ENCODE measurements at places on chromosomes 6 and 20. TPM values are rescaled to one million over a fixed set of nuclear protein-coding genes. Genes with fewer than 3 reads are reported as not detected.
A peak's percentile ranks its signal among the peaks of the same experiment; 100 is the strongest.

GRCh38 chr20:8842525-8842924, 226.4 kb upstream of the PLCB4 start:
- no peak for DNase-seq

DNA sequence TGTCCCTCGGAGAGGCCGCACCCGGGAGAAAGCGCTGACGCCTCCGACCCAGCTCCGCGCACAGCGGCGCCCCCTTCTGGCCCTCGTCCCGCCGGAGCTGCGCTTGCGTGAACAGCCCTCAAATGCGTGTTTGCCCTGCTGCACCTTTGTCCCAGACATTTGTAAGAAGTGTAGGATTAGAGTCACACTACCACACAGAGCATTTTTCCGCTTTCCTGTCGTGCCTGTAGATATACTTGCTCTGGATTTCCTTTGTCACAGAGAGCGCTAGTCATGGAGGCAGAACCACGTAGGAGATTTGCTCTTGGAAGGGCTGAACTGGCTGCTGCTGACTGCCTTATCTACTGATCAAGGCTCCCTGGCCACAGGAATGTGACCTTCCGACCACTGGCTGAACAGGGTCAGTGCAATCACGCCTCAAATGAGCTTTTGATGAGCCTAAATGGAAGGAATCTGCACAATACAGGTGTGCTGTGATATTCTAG, 62.3 kb downstream of the PAX1 start:
- peak; percentile 71 for DNase-seq

- DNase-seq, result no peak
Measured at GRCh38 chr20:14444106-14444505, 106.7 kb upstream of the FLRT3 start.

DNA sequence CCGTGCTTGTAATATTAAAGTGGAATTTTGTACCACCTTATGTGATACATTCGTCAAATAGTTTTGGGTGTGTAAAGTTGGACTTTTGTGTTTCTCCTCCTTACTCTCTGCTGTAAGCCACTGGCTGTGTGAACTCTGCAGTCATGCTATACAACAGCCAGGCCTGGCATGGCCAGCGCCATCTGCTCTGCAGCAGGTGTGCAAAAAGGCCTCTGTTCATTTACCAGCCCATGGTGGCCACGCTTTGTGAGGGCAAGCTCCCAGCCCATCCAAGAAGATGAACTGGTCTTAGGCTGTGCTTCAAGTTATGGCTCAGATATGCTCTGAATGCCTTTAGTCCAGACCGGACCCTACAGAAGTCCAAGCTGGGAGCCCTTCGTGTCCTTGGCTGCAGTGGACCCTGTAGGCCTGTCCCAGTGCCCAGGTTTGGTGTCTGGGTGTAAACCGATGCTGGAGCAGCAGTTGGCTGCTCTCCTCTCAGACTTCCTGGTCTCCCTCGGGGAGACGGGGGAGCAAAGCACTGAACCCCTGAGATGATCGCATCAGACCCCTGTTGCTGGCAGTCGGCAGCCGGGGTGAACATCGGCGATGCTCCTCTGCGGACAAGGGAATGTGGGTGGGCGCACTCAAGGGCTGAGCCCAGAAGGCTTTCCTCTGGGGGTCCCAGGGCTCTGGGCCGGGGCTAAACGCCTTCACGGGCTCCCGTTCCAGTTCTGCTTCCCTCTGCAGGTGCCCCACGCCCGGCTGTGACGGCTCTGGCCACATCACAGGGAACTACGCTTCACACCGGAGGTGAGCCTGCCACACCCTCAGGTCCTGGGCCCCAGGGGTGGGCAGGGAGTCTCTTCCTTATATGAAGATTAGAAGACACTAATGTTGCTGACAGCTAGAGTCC, 28.6 kb upstream of the PCMTD2 start:
- no peak for DNase-seq

DNA sequence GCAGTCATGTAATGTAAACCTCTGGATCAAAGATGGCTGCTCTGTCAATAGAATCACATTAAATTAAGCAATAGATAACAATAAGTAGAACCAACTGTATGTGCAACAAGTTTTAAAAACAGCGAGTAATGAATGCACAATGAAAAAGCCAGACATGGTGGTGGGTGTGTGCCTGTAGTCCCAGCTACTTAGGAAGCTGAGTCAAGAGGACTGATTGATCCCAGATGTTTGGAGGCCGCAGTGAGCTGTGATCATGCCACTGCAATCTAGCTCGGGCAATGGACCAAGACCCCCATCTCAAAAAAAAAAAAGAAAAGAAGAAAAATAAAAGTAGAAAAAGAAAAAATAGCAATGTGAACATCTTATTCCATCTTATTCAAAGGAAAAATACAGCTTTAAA, 558.7 kb upstream of the MMS22L start:
- DNase-seq, result peak; percentile 29

The RAET1E gene
- total RNA-seq, result 1.4 TPM

GRCh38 chr6:104506429-104506828, 353.3 kb downstream of the HACE1 start:
- DNase-seq, result no peak

The TGM3 gene
- total RNA-seq, result not detected

The CST4 gene
- not detected for total RNA-seq

DNA sequence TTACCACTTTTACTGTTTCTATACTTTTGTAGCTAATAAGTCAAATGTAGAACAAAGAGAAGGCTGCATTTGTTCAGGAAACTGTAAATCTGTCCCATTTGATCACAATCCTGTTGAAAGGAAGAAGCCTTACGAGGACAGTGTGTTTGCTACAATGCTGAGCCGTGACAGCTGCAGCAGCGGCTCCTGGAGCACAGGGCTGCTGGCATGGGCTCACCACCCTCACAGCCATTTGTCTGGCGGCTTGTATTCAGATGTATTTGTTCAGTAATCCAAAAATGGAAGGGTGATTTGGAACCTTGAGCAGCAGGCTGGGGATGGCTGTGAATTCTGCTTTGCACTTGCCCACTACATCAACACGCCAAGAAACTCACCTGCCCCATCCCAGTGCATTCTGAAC, 5.7 kb downstream of the TUBB2A start:
- no peak for DNase-seq

- DNase-seq, result no peak
Measured at GRCh38 chr20:7693761-7694160, 246.5 kb downstream of the HAO1 start.

GRCh38 chr6:22706651-22707050, 137.3 kb downstream of the HDGFL1 start:
- DNase-seq, result no peak

The GSTA4 gene
- 17.4 TPM for total RNA-seq

GRCh38 chr6:147000545-147001488, 203.4 kb upstream of the STXBP5 start:
- peak; percentile 56 for DNase-seq

DNA sequence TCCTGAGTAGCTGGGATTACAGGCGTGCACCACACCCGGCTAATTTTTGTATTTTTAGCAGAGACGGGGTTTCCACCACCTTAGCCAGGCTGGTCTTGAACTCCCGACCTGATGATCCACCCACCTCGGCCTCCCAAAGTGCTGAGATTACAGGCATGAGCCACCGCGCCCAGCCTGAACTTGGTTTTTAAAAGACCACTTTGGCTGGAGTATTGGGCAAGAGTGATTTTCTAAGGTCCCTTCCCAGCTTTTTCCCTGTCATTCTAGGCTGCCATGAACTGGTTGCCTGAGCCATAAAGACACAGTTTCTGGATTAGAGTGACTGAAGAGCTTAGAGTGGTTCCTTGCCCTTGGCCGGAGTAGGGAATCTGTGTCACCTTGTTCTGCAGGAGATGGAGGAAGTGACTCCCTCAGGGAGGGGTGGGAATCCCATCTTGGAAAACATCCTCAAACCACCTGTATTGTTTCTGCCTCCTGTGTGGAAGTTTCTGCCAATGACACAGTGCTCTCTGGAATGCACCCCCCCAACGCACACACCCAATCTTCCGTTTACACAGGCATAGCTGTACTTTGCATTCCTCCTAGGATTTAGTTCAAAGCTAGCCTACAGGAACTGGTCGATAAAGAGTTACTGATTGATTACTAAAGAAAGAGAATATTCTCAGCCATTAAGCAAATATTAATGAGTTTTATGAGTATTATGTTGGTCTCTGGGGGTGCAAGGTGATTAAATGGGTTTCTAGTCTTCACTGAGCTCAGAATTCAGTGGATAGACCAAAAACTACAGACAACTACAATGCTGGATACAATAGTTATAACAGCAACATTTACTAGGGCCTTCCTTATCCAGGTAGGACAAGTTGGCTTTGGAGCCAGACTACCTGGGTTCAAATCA, 18.2 kb downstream of the BCL2L1 start:
- DNase-seq, result peak; percentile 94

GRCh38 chr6:42007286-42008137, 42.8 kb upstream of the TAF8 start:
- no peak for DNase-seq

- DNase-seq, result no peak
Measured at GRCh38 chr20:22791396-22791795, 207.0 kb upstream of the FOXA2 start.

DNA sequence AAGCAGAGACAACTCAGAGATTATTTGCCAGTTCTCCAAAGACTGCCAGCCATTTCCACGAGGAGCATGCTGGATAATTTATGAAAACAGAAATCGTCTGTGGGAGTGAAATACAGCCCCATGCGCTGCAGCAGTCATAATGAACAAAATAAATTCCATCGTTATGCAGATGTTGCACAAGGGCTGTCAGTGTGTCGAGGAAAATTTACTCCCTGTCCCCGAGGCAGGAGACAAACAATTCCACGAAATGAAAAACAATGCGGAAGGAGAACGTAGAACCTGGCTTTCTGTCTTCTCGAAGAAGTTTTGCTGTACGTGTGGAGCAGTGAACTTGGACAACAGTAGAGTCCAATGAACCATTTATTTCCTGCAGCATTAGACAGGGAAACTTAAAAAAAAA, 399.4 kb downstream of the CD83 start:
- DNase-seq, result no peak

DNA sequence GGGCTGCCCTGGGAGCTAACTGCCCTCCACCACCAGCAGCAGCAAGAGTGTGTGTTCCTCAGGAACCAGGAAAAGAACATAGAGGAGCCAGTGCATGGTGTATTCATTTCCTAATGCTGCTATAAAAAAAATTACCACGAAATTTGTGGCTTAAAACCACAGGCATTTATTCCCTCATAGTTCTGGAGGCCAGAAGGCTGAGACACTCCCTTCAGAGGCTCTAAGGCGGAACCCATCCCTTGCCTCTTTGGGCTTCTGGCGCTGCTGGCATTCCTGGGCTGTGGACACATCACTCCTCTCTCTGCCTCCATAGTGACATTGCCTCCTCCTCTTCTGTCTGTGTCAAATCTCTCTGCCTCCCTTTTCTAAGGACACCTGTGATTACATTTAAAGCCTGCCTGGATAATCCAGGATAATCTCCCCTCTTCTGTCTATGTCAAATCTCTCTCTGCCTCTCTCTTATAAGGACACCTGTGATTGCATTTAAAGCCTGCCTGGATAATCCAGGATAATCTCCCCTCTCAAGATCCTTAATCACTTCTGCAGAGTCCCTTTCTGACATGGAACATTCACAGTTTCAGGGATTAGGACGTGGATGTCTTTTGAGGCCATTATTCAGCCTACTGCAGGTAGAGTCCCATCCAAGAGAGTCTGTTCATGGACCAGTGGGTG, 54.7 kb downstream of the NDUFAF5 start:
- peak; percentile 20 for DNase-seq

DNA sequence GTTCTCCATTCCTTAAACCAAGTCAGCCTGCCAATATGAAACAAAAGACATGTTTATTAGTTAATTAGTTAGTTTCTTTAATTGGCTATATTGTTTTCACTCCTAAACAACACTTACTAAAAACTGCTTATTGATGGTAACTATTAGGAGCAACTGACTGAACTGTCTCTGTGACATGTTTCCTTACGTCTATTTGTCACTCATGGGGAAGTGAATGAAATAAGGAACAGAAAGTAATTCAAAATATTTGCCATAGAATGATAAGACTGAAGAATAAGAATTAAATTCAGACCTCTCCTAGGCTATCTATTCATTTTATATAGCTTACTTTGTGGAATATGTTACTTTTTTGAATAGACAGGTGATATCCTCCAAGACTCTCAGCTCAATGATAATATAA, 217.2 kb downstream of the LAMA2 start:
- no peak for DNase-seq

DNA sequence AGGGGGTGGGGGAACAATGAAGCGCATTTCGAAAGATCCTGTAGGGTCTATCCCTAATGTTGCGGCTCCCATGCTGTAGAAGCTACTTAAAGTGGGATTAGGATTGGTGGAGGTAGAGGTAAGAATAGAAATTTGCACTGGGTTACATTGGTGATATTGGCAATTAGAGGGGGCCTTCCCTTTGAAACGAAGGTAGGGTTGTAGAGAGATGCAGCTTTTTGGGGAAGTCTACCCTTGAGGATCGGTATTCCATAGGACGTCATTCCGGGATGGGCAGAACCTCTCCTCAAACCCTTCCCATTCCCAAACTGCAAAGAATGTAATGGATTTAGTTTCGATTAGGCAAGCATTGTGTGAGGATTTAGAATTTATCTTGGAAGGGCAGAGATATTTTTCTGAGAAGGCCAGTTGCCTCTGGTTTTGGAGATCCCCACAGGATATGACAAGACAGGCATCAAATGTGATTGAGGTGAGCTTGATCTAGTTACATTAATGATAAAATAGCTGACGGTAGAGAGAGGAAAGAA, 5.4 kb upstream of the ZNFX1 start:
- no peak for DNase-seq

- DNase-seq, result no peak
Measured at GRCh38 chr6:23654745-23655144, 471.3 kb upstream of the NRSN1 start.

The METTL24 gene
- not detected for total RNA-seq

The NRSN1 gene
- total RNA-seq, result not detected

DNA sequence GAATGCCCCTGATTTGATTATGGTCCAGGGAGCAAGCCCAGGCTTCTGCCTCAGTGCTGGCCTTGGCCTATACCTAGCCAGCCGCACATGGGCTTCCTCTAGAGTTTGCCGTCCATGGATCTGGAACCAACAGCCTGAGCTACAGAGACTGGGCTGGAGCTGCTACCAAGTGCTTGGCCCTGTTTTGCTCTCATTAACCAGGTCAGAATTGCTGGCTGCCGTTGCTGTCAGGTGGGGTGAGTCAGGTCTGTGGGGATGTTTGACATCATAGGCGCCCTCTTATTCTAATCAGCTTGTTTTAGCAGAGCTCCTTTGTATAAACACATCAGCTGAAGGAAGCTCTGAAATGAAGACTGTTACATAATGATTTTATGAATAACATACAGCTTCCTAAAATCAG, 83.1 kb upstream of the PHACTR2 start:
- DNase-seq, result peak; percentile 21

Data from Daoy (cell line).